ENCODE measurements at places on chromosomes 13 and 19.

DNA sequence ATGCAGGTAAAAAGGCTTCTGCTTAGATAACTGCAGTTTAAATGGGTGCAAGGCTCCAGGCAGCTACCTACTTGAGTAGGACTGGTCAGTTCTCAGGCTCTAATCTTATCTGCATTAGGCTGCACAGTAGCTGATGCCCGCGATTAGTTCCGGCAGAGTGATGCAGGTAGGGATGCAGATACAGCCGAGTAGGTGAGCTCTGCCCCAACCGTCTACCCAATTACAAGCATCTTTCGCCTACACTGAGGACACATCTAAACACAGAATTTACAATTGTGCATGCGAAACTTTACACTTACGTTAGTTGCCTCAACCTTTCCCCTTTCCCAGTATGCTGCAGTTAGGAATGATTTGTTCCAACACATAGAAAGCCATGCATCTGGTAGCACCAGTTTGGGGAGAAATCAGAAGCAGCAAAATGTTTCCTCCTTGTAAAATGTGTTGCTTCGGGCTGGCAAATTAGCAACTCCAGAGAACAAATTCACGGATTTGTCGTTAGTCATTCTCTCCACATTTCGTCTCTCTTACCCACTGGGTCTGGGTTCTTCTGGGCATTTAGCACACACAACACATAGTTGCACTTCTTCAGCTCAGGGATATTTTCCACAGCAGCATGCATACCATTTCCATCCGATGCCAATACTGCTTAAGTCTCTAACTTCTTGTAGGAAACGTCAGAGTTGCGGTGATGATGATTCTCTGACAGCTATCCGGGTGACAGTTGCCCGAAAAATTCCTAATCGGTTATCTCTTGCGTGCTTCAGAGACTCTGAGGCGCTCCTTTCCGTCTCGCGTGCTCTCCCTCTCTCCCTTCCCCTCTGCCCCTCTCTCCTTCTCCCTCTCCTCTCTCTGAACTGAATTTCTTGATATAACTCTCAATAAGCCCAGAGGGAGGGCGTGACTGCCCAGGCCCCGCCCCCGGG is at the start of gene PCDH9:
PCDH9 (minus strand) TSS at position 856 of the 923 bp plus-strand sequence. CDS start 1,896 bp downstream, outside the sequence.
- no peak for DNase-seq

- DNase-seq = no peak
These were observed 59.3 kb downstream of the ITGBL1 start for GRCh38 chr13:101511766-101512165.

DNA sequence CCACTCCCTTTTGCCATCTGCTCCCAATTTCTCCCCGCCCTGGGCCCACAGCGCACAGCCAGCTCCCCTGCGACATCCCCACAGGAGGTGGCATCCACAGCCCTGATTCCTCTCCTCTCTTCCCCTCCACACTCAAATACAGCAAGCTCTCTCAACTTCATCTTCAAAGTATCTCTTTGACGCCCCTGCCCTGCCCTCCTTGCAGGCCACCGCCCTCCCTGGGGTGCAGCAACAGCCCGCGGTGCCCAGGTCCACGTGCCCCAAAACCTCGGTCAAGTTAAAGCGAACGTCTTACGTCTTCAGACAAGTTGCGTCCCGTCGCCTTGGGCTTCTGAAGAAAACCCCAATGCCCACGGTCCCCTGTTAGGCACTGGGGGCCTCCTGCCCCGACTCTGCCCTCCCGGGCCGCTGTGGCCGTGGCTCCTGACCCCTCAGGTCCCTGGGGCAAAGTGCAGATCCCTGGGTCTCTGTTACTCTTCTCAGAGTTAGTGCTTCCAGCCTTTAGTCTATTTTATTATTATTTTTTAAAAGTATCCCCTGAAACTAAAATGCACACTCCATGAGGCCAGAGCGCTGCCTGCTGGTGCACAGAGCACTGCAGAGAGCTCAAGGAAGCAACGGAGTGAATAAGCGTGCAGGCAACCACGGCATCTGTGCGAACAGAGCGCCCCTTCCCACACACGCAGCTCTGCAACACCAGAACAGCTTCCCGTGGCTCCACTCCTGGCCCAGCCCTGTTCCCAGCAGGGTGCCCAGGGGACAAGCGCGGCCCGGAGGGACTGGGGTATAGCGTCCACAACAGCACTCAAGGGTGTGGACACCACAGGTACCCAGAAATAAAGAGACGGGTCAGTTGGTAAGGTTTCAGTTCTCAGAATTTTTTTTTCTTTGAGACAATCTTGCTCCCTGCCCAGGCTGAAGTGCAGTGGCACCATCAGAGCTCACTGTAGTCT is 26.4 kb downstream of the IL17D start:
- no peak for DNase-seq

DNA sequence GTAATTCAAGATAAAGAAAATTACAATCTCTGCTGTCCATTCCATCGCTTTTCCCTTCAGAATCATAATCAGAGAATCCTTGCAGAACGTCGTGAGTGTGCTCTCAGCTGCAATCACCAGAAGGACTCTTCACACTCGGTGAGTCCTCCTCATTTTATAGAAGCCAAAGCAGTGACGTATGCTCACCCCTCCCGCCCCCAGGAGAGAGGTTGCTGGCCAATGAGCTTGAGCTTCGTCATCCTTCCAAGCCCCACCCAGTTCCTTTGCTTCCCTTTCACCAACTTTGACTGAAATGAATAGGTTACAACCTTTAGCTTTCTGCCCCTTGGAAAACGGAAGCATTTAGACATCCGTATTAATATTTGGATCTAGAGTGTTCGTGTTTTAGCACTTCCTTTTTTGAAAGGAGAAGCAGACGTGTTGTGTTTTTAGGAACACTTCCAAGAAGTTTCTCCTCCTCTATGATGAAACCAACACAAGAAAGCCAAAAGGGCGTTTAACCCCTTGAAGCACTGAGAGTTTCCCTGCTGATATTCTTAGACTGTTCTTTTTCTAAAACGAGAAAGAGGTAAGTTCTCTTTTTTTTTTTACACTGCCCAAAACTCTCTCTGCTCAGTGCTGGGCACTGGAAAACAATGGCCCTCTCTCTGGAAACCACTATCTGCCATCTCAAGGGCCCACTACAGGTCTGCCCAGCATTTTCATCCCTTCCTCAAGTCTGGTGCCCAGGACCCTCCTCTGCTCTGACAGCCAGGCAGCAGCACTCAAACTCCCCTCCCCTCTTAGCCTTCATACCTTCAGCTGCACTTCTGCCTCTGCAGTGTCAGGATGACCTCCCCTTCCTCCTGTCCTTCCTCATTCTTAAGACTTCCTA is 44.3 kb upstream of the CEACAM21 start:
- no peak for DNase-seq
